ENCODE measurements at places on chromosomes 7 and 10.

DNA sequence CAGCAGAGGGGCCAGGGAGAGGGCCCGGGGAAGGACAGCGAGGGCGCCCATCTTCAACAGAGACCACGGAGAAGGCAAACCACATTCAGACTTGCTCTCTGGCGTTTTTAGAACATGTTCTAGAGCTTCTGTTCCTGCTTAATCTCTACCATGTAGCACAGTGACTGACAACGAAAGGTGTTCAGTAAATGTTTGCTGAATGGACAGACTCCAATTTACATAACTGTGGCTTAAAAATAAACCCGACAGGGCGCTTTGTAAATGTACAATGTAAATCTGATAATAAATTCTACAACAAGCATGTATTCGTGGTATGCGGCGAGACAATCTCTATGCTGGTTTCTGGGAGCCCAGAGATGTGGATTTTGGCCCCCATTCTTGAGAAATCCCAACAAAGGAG is 10.5 kb downstream of the ADARB2 start:
- DNase-seq = no peak

GRCh38 chr7:18555968-18556367 is 60.4 kb downstream of the HDAC9 start:
- DNase-seq = no peak

- DNase-seq = no peak
Measured at GRCh38 chr7:114700247-114700928, 221.5 kb upstream of the MDFIC start.

DNA sequence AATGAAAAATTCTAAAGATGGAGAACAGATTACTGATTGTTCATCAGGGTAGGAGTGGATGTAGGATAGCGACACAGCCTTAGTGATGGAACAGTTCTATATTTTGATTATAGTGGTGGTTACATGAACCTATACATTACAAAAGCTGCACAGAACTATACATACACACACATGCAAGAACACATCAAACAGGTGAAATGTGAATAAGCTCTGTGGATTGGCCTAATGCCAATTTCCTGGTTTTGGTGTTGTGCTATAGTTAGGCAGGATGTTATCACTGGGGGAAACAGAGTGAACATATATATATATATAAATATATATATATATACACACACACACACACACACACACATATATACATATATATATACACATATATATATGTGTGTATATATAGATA is 76.4 kb upstream of the PIK3CG start:
- DNase-seq = no peak

GRCh38 chr7:16691241-16691640 is 45.3 kb downstream of the BZW2 start:
- no peak for DNase-seq

GRCh38 chr10:50387007-50387731 is 135.9 kb upstream of the ASAH2 start:
- DNase-seq = no peak

DNA sequence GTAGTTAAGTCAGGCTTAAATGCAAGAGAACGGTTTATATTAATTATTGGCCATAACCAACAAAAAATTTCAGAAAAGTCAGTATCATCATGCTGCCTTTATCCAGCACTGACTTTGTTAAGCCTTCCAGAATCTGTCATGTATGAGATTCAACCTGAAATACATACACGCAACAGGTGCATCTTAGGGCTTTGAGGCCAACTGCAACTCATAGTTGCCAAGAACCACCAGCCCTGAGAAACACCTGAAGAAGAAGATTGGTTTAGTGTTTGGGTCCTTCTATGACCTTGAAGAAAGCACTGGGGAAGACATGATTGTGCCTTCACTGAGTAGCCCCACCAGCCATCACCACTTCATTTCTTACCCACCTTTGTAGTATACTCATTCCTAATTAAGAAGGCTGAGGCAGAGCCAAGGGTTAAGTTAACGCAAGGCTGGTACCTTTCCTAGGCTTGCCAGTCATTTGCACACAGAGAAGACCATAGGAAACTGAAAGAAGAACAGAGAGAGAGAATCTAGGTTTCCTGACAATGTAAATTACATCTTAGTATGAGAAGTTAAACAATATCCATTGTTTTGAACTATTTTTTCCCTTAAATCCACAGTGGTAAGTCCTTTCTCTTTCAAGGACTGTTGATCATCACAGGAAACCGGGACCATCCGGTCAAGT is 200.1 kb upstream of the PRKCQ start:
- no peak for DNase-seq

DNA sequence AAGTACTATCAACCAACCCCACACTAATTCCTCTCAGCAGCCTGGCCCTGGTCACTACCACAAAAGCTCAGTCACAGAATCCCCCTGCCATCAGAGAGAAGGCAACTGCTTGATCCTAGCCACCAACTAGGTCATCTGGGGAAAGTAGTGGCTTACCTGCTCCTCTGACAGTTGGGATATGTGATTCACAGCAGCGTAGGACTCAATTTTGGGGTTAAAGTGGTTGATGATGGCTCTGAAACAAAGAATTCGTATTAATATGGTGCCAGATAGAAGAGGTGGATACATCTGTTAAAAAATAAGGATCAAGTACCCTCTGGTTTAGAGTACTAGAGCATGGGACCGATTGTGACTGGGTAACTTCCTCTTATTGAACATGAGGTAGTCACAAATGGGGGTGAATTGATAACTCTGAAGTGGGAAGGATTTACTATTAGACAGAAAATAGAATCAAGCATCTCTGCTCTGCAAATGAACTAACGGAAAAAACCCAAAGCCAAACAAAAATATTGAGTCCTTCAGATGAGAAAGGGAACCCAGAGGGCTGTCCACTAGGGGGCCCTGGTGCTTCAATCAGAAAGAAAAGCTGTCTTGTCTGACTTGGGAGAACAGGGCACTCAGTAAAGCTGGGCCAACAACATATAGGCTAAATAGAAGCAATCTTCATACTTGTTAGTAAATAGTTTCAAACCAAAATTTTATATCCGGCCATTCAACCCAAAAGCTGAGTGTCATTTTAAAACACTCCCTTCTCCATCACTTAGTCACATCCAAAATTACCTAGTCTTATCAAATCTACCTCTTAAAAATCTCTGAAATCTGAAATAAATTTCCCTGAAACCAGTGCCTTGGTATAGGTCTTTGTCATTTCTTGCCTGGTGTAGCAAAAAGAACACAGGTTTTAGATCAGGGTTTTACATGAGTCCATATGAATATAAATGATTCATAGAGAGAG is 45.9 kb upstream of the KCNIP2 start:
- peak; percentile 74 for DNase-seq

- DNase-seq = no peak
Measured at GRCh38 chr10:132418527-132419416, 21.8 kb downstream of the PWWP2B start.

DNA sequence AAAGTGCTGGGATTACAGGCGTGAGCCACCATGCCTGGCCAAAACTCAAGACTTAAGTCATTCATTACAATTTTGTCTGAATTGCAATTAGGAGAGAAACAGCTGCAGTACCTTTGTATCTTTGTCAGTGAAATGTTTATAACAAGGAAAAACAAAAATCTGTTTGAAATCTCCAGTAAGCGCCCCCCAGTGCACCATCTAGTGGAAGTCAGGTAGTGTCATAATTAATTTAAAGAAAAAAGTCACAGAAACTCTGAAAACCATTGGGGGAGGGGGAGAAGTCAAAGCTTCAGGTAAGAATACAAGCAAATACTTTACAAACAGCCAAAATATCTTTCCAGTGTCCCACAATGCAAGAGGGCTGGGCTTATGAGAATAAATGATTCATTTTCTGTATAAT is 2.8 kb downstream of the MPP7 start:
- DNase-seq = no peak

- no peak for DNase-seq
Measured at GRCh38 chr7:18788026-18788425, 292.5 kb downstream of the HDAC9 start.

- no peak for DNase-seq
Measured at GRCh38 chr7:105829681-105830322, 46.6 kb downstream of the ATXN7L1 start.

GRCh38 chr7:81447351-81447952 is 322.4 kb downstream of the HGF start:
- DNase-seq = no peak

DNA sequence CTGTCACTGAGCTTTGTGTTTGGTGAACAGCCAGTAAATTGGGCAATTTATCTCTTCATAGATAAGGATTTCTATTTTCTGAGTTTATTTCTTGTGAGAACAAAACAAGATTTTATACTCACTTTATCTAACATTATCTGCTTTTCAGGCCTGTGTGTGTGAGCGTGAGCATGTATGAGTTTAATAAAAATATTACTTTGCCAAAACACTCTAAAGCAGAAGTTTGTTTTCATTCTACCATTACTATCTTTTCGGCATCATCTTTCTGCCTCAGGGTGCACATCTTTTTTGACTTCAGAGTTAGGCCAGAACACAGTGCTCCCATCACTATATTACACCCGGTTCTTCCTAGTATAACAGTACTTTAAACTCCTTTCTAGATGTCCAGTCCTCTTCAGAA is 13.0 kb downstream of the ZWINT start:
- DNase-seq = no peak

DNA sequence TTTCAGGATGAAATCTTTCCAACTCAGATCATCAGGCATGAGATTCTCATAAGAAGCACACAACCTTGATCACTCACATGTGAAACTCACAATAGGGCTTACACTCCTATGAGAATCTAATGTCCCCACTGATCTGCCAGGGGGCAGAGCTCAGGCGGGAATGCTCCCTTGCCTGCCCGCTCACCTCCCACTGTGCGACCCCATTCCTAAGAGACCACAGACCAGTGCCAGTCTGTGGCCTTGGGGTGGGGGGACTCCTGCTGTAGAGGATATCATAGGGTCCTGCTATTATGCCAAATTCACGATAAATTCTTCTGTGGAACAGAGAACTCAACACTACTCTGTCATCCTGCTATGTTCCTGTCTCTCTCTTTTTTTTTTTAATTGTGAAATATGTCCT is 5.2 kb upstream of the RASGEF1A start:
- no peak for DNase-seq

- DNase-seq = no peak
Measured at GRCh38 chr7:150443793-150444540, 6.5 kb upstream of the GIMAP8 start.

DNA sequence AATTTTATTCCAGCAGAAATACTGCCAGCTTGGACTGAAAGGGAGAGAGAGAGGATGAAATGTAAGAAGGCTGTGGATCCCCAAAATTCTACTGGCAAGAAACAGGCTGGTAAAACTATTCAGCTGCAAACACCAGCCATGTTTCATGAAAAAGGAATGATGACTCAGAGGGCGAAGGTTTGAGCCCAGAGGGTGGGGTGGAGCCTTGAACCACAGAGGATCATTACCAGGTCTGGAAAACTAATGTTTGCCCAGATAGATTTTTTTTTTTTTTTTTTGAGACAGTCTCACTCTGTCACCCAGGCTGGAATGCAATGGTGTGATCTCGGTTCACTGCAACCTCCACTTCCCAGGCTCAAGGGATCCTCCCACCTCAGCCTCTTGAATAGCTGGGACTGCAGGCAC is 41.7 kb upstream of the NRF1 start:
- DNase-seq = no peak

DNA sequence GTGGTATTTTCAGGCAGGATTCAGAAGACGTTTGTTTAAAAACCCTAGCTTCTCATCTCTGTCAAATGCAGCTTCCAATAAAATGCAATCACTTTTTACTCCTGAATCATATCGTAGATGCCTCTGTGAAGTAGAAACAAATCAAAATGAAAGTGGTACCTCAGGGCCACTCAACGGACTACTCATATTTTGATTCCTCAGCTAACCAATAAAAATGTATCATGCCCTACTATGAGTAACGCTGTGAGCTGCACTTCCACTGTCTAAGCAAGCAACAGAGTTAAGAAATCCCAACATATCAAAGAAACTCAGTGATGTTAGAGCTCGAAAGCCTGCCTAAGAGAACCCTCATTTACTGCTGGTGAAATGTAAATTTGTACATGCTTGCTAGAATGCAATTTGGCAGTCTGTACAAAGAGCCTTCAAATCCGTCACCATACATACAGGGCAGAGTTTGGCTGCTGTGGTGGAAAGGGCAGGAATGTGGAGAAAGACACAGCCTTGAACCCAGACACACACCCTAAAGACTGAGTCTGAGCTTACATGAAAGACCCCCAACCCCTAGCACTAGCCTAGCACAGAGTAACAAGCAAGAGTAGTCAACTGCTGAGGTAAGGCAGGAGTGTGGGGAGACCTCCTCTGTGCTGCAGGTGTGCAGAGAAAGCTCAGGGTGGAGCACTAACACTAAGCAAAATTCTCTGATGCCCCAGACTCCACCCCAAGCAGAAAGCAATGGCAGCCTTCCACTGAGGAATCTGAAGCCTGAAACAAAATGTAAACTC is 151.5 kb downstream of the ANK3 start:
- no peak for DNase-seq

DNA sequence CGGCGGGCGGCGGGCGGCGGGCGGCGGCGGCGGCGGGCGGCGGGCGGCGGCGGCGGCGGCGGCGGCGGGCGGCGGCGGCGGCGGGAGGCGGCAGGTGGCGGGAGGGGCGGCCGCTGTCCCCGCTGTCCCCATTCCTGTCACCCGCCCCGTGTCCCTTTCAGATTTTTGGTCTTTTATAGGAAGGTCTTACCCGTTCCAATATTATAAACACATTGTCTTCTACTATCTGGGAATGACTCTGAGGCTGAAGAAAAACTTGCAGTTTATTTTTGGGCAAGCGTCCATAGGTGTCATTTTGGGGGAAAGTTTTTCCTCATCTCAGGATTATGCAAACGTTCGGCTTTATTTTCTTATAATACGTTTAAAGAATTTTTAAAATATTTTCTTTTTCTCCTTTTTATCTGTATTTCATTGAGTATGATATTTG is 578 bp downstream of the ZNF713 start:
- no peak for DNase-seq

DNA sequence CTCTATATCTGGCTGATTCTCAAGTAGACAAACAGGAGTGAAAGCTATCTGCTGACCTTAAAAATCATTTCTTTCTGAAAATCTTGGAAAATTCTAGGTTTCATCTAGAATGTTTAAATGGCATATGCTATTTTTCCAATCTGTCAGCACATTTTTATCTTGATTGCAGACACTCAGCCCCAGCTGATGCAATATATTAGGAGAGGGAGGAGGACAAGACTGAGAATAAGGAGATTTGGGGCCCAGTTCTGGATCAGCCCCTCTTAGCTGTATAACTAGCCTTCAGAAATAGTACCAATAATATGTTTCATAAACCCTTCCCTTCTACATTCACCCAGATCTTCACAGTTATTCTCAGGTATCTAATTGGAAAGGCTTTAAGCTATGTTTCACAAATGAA is 131.2 kb downstream of the HDAC9 start:
- no peak for DNase-seq

GRCh38 chr7:157550300-157551275 is 213.8 kb downstream of the DNAJB6 start:
- DNase-seq = no peak

- DNase-seq = peak; percentile 9
Measured at GRCh38 chr10:132850246-132850645, 64.3 kb upstream of the NKX6-2 start.

DNA sequence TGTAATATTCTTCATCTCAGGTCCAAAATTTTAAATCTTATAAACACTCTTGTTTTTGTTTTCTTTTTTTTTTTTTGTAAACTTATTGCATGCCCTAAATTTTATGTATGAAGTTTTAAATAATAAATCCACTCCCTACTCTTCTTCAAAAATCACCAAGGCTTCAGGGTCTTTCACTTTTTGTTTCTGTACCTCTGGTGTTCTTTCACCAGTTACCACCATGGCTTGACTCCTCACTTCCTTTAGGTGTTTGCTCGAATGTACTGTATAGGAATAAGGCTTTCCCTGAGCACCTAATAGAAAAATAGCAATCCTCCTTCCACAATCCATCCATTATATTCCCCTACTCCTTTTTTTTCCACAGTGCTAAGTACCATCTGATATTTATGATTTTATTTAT is 962.8 kb upstream of the POT1 start:
- no peak for DNase-seq
